ENCODE measurements at places on chromosomes 5 and 9. TPM values are rescaled to one million over a fixed set of nuclear protein-coding genes. Genes with fewer than 3 reads are reported as not detected.

DNA sequence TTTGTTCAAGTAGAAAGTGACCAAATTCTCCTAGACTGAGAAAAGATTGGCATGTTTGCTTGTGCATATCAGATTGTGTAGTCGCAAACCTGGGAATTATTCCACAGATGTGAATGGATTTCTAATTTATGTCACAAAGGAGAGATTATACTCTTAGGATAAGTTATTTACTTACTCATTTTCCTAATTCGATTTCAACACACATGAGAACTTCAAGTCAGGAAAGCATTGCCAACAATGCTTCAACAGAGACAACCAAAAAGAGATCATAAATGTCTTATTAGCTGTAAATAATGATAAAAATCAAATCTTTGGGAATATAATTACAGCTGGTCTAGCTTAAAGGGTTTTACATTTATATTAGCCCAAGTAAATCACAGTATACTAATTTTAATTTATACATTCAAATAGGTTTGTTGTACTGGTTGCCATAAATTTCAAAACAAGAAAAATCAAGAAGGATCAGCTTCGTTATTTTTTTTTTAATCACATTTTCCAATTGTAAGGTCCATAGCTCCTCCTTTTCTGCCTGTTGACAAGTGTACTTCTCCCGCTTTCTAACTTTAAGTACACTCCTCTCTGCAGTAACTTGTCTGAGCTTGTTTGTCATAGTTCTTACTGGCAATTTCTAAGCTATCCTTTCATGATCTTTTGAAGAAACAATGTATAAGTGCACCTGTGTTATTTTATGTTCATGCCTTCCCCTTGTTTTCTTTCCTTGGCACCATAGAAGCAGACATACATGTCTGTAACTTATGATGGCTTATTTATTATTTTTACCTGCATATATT lies 246.6 kb downstream of the DEPDC1B start:
- no peaks in the 10 kb centered on the region for H3K4me1 ChIP-seq
- H3K4me3 ChIP-seq = no peak overlapping the region

DNA sequence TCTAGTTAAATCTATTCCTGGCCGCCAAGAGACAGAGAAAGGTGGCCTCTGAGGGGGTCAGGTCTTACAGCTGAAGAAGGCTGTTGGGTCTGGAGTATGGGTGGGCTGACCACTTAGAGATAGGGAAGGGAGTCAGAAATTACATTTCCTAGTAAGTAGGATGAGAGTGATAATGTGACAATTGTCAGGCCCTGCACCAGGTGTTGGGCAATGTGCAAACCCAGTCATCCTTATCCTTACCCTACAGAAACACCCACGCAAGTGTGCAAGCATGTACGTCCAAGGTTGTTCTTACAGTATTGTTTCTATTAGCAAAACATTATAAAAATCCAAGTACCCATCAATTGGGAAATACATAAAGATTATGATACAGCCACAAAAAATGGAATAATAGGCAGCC lies 9.5 kb downstream of the SPAAR start:
- H3K36me3 ChIP-seq = no peaks in the 10 kb centered on the region
- H3K4me1 ChIP-seq = no peaks in the 10 kb centered on the region
- H3K27me3 ChIP-seq = no peaks in the 10 kb centered on the region
- H3K4me3 ChIP-seq = no peak overlapping the region

DNA sequence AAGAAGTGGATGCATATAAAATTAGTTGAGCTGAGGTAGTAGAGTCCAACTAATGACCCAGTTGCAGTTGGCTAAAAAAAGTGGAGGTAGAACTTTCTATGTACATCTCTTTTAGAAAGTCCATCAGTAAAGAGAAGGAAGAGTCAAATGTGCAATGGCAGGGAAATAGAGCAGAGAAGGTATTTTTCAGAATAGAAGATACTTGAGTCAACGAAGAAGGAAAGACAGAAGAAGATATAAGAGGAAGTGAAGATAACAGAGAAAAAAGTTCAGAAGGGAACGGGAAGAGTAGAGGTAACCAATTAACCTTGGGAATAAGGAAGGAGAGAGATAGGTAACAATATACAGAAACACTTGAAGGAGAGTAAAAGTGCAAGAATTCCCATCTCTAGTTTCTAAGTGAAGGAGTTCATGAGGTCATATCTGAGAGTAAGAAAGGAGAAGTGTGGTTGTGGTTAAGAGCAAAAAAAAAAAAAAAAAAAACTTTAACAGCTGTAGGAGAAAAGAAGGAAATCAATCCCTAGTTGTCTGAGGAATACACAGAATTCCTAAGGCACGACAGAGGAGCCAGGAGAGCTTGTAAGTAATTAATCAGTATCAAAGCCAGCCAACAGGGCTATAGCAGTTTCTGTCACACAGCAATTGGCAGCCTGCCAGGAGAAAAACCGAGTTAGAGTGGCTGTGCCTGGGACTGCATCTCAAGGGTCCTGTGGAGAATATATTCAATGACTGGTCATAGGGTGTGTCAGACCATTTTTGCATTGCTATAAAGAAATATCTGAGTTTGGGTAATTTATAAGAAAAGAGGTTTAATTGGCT lies 61.0 kb downstream of the ARL15 start:
- no peaks in the 10 kb centered on the region for H3K27me3 ChIP-seq
- no peaks in the 10 kb centered on the region for H3K4me1 ChIP-seq
- no peak overlapping the region for H3K4me3 ChIP-seq
- no peaks in the 10 kb centered on the region for H3K36me3 ChIP-seq

GRCh38 chr5:128300181-128300580 lies 216.6 kb downstream of the SLC12A2 start:
- H3K27me3 ChIP-seq = no peaks in the 10 kb centered on the region
- no peaks in the 10 kb centered on the region for H3K36me3 ChIP-seq
- no peak for DNase-seq
- H3K27ac ChIP-seq = no peak overlapping the region
- no peak overlapping the region for H3K4me3 ChIP-seq
- no peaks in the 10 kb centered on the region for H3K4me1 ChIP-seq

DNA sequence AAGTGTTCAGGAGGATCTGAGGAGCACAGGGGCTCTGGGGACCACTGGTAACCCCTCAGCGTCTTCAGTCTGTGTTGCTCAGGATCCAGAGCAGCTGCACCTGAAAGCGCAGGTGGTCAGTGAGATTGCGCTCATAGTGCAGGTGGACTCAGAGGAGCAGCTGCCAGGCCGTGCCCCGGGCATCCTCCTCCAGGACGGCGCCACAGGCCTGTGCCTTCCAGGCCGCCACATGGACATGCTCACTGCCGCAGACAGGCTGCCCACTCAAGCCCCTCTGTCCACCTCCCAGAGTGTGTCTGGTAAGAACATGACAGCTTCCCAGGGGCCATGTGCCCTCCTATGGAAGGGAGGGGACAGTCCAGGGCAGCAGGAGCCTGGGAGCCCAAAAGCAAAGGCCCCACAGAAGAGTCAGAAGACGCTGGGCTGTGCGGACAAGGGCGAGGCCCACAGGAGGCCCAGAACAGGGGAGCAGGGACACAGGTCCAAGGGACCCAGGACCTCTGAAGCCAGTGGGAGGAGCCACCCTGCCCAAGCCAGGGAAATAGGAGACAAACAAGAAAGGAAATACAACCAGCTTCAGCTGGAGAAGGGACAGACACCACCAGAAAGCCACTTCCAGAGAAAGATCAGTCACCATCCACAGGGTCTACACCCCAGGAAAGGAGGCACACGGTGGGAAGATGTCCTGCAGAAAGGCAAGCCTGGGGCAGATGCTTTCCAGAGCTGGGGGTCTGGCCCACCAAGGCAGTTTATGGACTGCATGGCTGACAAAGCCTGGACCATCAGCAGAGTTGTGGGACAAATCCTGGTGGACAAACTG lies 5.2 kb downstream of the SPATA31E1 start:
- no peak overlapping the region for H3K4me3 ChIP-seq
- H3K27ac ChIP-seq = no peak overlapping the region
- DNase-seq = no peak
- no peaks in the 10 kb centered on the region for H3K36me3 ChIP-seq
- H3K4me1 ChIP-seq = no peaks in the 10 kb centered on the region
- H3K27me3 ChIP-seq = no peaks in the 10 kb centered on the region

DNA sequence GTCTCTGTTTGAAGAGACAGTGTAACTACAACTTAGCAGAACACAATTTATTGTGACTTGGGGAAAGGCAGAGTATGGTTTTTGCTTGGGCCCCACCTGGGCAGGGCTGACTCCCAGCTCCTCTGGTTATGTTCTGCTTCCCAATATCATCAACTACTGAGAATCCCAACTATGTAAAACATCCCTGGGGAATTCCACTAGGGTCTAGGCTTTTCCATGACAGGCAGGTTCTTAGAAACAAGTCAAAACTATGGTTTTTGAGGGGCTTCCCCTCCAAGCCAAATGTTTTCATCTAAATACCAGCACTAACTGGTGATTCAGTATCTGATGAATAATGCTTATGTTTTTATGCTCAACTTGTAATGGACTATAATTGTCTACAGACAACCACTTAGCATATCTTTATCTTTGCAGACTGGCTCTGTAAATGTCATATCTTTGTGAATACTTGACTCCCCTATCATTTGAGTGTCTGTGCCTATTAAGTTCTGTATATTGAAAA lies 409.5 kb downstream of the PDE4D start:
- H3K27me3 ChIP-seq = no peaks in the 10 kb centered on the region
- no peaks in the 10 kb centered on the region for H3K36me3 ChIP-seq
- no peaks in the 10 kb centered on the region for H3K4me1 ChIP-seq
- DNase-seq = no peak

- H3K36me3 ChIP-seq = no peaks in the 10 kb centered on the region
- H3K4me3 ChIP-seq = no peak overlapping the region
- no peak overlapping the region for H3K27ac ChIP-seq
- no peaks in the 10 kb centered on the region for H3K27me3 ChIP-seq
Observed at GRCh38 chr5:158207733-158208132, 348.8 kb upstream of the CLINT1 start.

DNA sequence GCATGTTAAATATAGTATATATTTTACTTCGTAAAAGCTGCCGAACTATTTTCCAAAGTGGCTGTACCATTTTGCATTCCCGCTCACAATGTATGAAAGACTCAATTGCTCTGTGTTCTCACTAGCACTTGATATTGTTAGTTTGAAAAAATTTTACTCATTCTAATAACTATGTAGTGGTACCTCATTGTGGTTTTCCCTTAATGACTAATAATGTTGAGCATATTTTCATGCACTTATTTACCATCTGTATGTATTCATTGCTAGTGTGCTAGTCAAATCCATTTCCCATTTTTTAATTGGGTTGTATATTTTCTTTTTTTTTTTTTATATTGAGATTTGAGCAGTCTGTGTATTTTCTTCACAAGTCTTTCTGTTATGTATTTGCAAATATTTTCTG lies 58.4 kb downstream of the RANBP17 start:
- no peaks in the 10 kb centered on the region for H3K27me3 ChIP-seq
- no peak overlapping the region for H3K27ac ChIP-seq
- H3K36me3 ChIP-seq = no peaks in the 10 kb centered on the region

- H3K4me3 ChIP-seq = no peak overlapping the region
- no peak for DNase-seq
- H3K36me3 ChIP-seq = no peaks in the 10 kb centered on the region
- no peak overlapping the region for H3K27ac ChIP-seq
Observed at GRCh38 chr5:136065588-136065987, 36.8 kb downstream of the TGFBI start.

GRCh38 chr9:82247318-82247717 lies 258.7 kb downstream of the SPATA31D1 start:
- no peaks in the 10 kb centered on the region for H3K27me3 ChIP-seq
- no peak for DNase-seq
- H3K27ac ChIP-seq = no peak overlapping the region
- no peaks in the 10 kb centered on the region for H3K4me1 ChIP-seq
- H3K36me3 ChIP-seq = no peaks in the 10 kb centered on the region
- no peak overlapping the region for H3K4me3 ChIP-seq

- no peak overlapping the region for H3K4me3 ChIP-seq
- no peaks in the 10 kb centered on the region for H3K27me3 ChIP-seq
- no peak for DNase-seq
- no peaks in the 10 kb centered on the region for H3K36me3 ChIP-seq
- no peaks in the 10 kb centered on the region for H3K4me1 ChIP-seq
Observed at GRCh38 chr9:80951675-80952074, 737.7 kb downstream of the TLE1 start.

- no peak overlapping the region for H3K27ac ChIP-seq
- no peak for DNase-seq
- no peaks in the 10 kb centered on the region for H3K27me3 ChIP-seq
- no peaks in the 10 kb centered on the region for H3K4me1 ChIP-seq
Observed at GRCh38 chr9:134838651-134839454, 41.8 kb upstream of the FCN2 start.

GRCh38 chr9:99863955-99864354 lies 42.3 kb downstream of the NR4A3 start:
- H3K36me3 ChIP-seq = no peaks in the 10 kb centered on the region
- no peaks in the 10 kb centered on the region for H3K27me3 ChIP-seq
- no peak overlapping the region for H3K27ac ChIP-seq
- no peaks in the 10 kb centered on the region for H3K4me1 ChIP-seq
- no peak for DNase-seq
- H3K4me3 ChIP-seq = no peak overlapping the region

- H3K4me3 ChIP-seq = no peak overlapping the region
- no peak for DNase-seq
- no peak overlapping the region for H3K27ac ChIP-seq
- no peaks in the 10 kb centered on the region for H3K36me3 ChIP-seq
- peaks cover 21% of the 10 kb centered on the region for H3K4me1 ChIP-seq
- no peaks in the 10 kb centered on the region for H3K27me3 ChIP-seq
Observed at GRCh38 chr5:148875205-148875875, 48.9 kb downstream of the ADRB2 start.

- no peaks in the 10 kb centered on the region for H3K27me3 ChIP-seq
- H3K27ac ChIP-seq = no peak overlapping the region
- peaks cover 52% of the 10 kb centered on the region for H3K36me3 ChIP-seq
- no peak overlapping the region for H3K4me3 ChIP-seq
Observed at GRCh38 chr5:157382996-157383800, 76.8 kb upstream of the NIPAL4 start.

DNA sequence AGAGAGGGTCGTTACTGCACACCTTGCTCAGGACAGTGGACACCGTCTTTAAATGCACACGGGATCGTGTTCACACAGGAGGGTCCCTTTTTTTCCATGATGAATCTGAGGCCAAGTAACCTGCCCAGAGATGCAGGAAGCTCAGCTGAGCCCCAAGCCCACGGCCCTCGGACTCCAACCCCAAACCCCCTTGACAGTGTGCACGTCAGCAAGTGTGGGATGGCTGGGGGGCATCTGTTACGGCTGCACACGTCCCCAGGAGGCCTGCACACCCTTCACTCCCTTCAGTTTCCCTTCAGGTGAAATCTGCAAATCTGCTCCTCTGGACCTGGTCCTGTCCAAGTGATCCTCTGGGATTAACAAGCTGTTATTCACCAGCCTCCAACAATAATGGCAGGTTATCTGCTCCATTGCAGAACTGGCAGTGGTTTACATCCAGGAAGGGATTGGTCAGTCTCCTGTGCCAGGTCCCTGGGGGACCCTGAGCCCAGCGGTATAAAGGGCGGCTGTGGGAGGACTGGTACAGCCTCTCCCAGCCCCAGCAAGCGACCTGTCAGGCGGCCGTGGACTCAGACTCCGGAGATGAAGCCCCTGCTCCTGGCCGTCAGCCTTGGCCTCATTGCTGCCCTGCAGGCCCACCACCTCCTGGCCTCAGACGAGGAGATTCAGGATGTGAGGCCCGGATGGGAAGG lies at the start of gene LCN1:
Gene LCN1, plus strand, starts transcription at position 525 of the 692 bp plus-strand sequence. Its CDS starts 58 bp downstream, at position 583.
- H3K4me1 ChIP-seq = no peaks in the 10 kb centered on the region
- H3K27me3 ChIP-seq = no peaks in the 10 kb centered on the region
- DNase-seq = no peak
- H3K4me3 ChIP-seq = no peak within 1 kb of the TSS

The FLT4 gene
- total RNA-seq = not detected

The VAV2 gene
- total RNA-seq = 3.5 TPM

The ZNF474 gene
- total RNA-seq = not detected

The SMIM33 gene
- total RNA-seq = not detected

The TMEM215 gene
- not detected for total RNA-seq

The TIFAB gene
- not detected for total RNA-seq

The SARDH gene
- total RNA-seq = not detected

Measured in Karpas-422 (cell line).